ENCODE measurements at places on chromosomes 1 and 21. TPM values are rescaled to one million over a fixed set of nuclear protein-coding genes. Genes with fewer than 3 reads are reported as not detected.

LAD1 gene
- total RNA-seq: 42.6 TPM

VASH2 gene
- total RNA-seq: 1.9 TPM

ETV3L gene
- total RNA-seq: not detected

DNAI4 gene
- total RNA-seq: 10.2 TPM

AK5 gene
- total RNA-seq: not detected

VAV3 gene
- 8.5 TPM for total RNA-seq

LCE6A gene
- total RNA-seq: not detected

MARCKSL1 gene
- 44.5 TPM for total RNA-seq

IL20 gene
- total RNA-seq: not detected

SH2D2A gene
- 3.8 TPM for total RNA-seq

LCE1A gene
- total RNA-seq: not detected

PDPN gene
- total RNA-seq: 47.0 TPM

WNT2B gene
- total RNA-seq: 8.5 TPM

FMO5 gene
- total RNA-seq: 95.9 TPM

BGLAP gene
- total RNA-seq: 2.4 TPM

KCNT2 gene
- total RNA-seq: 8.1 TPM

NHLH1 gene
- not detected for total RNA-seq

RGS4 gene
- 0.81 TPM for total RNA-seq

PRAMEF13 gene
- total RNA-seq: not detected

MX2 gene
- total RNA-seq: 23.0 TPM

ACOT11 gene
- total RNA-seq: 5.0 TPM

OR2L8 gene
- total RNA-seq: not detected

CCDC17 gene
- 5.0 TPM for total RNA-seq

CFAP74 gene
- 0.35 TPM for total RNA-seq

NUP210L gene
- total RNA-seq: 2.1 TPM

TAF12 gene
- total RNA-seq: 21.0 TPM

RAB42 gene
- 5.5 TPM for total RNA-seq

RAB3B gene
- not detected for total RNA-seq

FCRL1 gene
- total RNA-seq: 1.4 TPM

HORMAD1 gene
- total RNA-seq: 1.2 TPM

RAB7B gene
- 7.0 TPM for total RNA-seq

KLHDC8A gene
- 0.78 TPM for total RNA-seq

FCAMR gene
- not detected for total RNA-seq

UTS2 gene
- total RNA-seq: not detected

NPR1 gene
- total RNA-seq: 69.4 TPM

DEPDC1 gene
- 0.17 TPM for total RNA-seq

PROK1 gene
- 0.41 TPM for total RNA-seq

SLC30A2 gene
- not detected for total RNA-seq
